ENCODE measurements at places on chromosomes 3 and 15.

DNA sequence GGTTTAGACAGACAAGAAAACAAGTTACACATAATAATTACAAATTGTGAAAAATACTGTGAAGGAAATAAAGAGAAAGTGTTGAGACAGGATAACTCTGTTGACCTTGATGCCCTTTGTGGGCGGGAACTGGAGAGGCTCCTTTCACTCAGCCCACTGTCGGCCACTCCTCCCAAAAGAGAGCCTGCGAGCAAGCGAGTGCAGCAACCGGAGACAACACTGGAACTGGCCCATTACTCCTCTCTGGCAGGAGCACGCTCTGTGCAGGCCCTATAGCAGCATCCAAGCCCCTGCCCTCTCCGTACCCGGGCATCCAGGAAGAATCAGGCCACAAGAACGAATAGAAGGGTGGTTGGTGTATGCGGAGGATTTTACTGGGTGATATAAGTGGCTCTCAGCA, 16.2 kb upstream of the DUT start:
- no peak for DNase-seq

DNA sequence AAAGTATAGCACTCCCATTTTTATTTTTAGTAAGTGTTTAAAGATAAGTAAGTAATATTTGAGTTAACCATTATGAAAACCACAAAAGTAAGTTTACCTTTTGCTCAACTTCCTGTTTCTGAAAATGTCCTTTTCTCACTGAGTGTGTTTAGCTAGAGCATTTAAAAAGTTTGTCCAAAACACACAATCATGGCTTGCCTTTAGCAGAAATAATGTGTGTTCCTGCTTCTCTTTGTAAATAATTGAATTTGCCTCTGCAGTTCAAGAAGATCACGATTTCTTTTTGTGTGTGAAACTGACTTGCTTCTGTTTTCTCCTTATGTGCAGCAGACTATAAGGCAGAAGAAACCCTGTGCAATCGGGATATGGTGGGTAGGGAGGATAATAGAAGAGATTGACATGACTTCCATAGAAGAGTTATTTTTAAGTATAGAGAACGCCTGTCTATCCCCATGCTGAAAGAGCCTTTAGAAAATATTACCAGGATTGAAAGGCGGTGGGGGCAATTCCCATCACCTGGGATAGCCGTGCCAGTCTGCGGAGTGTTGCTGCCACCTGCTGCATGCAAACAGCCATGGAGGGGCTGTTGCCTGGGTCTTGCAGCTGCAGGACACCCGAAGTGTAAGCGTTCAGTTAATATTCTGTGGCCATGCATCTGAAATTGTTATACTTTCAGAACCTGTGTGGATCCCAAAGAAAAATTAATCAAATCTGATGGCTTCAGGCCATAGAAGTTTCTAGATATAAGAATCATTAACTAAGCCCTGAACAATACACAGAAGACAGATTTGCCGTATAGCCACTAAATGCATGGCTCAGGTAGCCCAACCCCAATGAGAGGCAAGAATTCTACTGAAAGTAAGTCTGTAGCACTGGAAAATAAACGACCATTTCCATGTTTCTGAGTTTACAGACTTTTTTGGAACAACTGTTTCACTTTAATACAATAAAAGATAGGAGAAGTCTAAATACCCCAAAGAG, 2.4 kb upstream of the CD96 start:
- peak; percentile 49 for DNase-seq

DNA sequence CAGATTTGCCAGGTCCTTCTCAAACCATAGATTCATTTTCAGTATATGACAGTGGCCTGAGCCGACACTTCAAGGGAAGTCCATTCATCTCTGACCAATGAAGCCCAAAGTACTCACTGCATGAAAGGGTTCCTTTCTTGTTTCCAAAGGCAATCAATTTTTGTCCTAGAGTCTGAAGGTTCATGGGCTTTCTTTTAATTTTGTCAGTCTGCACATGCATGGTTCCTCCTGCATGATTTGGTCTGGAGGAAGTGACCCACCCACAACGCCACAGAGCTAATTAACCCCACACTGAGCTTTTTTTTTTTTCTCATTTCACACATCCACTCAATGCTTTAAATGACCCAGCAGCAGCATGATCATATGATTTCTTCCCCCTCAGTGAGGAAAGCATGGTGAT, 216.4 kb downstream of the TIGIT start:
- no peak for DNase-seq

DNA sequence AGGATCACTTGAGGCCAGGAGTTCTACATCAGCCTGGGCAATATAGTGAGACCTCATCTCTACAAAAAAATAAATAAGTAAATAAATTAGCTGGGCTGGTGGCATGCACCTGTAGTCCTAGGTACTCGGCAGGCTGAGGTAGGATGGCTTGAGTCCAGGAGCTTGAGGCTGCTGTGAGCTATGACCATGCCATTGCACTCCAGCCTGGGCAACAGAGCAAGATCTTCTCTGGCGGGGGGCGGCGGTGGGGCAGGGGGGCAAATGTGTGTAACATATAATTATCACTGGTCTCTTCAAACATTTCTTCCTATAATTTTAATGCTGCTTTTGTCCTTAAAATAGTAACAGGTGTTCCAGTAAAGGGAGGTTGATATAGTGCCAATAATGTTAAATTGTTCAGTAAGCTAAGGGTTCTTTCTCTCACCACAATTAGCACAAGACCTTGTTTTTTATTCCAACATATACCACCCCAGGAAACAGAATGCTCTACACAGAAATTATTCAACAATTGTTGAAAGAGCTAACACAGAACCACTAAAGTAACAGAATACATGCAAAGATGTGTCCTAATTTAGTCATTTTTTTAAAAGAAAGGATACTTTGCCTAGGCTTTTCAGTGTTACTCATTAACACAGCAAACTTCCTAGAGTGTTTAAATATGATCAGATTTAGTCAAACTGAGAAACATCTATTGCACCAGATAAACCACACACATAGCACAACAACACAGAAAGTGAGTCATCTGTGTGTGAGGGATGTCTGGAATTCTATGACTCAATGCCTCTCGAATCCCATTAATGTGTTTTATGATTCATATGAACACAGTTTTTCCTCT, 29.1 kb downstream of the ANKRD28 start:
- peak; percentile 97 for DNase-seq

DNA sequence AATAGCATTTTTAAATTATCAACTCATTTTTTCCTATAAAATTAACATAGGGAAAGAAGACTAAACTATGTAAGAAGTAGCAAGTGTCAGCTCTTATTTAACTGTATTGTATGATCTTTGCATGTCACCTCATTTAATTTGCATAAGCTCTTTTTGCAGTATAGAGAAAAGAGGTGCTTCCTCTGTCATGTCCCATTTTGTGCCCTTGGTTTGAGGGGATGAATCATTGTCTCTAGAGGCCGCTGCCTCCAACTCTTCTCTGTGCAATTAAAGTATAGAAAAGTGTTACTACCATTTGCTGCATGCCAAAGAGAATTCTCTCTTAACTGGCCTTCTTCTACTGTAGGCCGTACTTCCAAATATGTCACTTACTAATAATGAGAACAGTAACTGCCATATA, 93.4 kb downstream of the LRRC28 start:
- DNase-seq, result no peak

DNA sequence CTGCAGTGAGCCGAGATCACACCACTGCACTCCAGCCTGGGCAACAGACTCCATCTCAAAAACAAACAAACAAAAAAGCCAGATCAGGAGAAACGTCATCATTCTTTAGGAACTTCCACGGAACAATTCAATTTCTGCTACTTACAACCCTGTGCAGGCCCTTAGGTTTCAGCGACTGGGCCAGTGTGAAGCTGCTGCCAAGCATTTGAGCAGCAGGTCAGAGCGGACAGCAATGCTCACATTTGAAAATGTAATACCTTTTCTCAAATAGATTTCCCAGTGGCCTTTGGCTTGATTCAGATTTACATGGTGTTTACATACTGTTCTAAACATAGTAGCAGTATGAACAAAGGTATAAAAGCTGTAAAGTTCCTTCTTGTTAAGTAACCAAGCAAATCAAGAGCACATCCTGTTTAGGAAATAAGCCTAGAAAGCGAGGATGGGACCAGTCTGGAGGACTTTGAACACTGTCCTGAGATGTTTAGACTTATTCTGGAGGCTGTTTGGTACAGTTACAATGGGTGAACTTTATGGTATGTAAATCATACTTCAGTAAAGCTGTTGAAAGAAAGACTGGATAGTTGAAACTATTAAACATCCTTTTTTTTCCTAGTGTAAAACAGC, 141.2 kb downstream of the HCN4 start:
- DNase-seq, result no peak

DNA sequence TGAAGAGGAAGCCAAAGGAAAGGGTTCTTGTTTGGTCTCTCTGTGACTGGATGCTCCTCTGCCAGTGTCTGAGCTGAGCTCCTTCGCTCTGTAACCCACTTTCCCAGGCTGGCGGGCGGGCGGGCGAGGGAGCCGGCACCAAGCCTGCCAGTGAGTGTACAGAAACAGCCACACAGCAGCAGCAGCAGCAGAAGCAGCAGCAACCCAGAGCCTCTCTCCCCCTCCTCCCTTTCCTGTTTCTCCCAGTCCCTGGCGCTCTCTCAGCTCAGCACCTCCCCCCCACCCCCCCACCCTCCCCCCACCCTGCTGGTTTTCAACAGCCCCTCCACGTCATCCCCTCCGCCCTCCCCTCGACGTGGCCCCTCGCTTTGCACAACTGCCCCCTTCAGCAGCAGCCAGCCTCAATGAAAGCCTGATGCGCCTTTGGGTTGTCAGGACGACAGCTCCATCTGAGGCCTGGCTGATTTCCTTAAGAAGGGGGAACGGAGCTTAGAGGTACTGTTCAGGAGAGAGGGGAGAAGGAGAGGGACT, at the start of gene LSAMP:
TSS of gene LSAMP (minus strand) at position 177 of the 531 bp plus-strand sequence.
- DNase-seq, result no peak
